ENCODE measurements at places on chromosomes 2 and 18.

- no peak for DNase-seq
Measured at GRCh38 chr2:228681426-228681825, 499.9 kb upstream of the SPHKAP start.

DNA sequence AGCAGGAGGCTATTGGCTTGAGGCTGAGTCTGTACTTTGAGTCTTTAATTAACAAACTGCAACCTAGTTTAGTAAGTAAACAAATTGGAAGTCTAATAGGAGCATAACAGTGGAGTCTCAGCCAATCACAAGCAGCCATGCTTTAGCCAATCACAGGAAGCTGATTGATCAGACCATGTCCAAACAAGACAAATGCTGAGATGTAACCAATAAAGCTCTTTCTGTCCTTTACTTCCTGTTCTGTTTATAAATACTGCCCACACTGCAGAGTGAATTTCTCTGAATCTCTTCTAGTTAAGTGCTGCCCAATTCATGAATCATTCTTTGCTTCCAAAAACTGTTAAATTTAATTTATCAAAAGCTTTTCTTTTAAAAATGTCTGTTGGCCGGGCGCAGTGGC, 146.6 kb upstream of the DLX2 start:
- DNase-seq: no peak

- DNase-seq: no peak
Measured at GRCh38 chr18:59954241-59954640, 54.4 kb downstream of the PMAIP1 start.

- no peak for DNase-seq
Measured at GRCh38 chr2:47272905-47273758, 118.0 kb upstream of the STPG4 start.

DNA sequence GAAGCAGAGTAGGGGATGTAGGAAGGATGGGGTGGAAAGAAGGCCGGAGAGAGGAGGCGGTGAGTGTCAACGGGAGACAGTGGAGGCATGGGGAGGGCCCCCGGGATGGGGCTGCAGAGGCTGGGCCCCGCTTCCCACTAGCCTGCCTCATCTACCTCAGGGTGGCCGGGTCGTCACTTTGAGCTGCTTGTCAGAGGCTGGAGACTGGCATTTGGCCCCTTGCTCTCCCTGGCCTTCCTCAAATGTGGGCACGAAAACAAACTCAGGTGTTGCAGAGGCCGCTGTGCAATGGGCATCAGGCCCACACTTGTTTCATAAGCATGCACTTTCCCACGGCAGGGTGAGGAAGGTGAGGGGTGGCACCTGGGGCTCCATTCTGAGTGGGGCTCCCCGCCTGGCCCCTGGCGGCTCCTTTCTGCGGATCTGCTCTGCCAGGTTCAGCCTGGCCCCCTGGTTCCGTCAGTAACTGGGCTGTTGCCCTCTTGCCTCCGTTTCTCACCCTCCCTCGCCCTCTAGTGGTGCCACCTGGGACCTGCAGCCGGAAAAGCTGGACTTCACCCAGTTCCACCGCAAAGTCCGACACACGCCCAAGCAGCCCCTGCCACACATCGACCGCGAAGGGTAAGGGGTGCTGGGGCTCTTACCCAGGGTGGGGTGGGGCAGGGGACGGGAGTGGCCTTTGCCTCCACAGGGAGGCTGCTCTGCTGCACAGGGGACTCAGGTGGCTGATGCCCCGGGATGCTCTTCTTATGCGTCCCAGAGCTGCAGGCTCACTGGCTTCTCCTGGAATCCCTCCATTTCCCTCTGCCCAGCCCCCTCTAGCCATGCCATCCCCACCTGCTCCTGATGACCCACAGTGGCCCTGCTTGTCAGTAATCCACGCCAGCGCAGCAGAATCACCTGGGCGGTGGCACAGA, 125.4 kb downstream of the CTIF start:
- DNase-seq: no peak

DNA sequence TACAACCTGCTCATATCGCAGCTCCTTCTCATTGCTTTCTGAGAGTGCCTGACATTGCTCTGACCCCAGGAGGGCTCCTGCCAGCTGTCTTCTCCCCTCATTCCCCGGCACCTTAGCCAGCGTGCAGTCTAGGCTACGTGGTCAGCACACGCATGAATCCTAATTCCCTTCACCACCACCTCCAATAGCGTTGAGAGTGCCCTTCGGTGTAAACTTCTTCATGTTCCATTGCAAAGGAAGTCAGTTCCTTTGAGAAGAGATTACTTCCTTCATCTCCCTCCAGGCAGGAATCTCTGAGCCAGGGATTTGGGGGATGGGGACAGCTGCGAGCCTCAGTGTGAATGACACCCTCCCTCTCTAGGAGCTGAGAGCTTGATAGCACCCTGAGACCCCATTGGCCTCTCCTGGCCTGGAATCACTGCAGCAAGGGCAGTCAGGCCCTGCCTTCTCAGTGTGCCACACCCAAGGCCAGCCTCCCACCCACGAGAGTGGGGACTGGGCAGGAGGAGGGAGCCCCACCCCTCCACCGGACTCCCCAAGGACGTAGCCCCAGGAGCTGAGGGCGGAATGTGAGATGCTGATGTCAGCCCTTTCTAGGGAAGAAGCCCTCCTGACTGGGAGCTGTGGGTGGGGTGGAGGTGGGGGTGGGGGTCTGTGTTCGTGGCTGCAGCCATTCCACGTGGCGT, 53.4 kb downstream of the SLC66A2 start:
- no peak for DNase-seq

DNA sequence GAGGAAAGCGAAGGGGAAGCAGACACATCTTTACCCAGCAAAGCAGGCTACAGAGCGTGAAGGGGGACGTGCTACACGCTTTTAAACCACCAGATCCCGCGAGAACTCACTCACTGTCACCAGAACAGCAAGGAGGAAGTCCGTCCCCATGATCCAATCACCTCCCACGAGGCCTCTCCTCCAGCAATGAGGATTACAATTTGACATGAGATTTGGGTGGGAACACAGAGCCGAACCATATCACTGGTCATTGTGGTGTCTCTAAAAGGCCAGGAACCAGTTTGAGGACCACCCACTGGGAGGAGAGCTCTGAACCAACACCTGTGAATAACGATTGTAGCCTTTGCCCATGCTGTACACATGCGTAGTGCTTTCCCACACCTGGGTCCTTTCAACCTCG, 116.6 kb upstream of the FAM136A start:
- DNase-seq: no peak
